T-cell (primary cell): ENCODE measurements at places on chromosomes 1 and 21.
A peak's percentile ranks its signal among the peaks of the same experiment; 100 is the strongest.

- DNase-seq = peak; percentile 49
Measured at GRCh38 chr1:2468041-2468472, 8.0 kb upstream of the PLCH2 start.

DNA sequence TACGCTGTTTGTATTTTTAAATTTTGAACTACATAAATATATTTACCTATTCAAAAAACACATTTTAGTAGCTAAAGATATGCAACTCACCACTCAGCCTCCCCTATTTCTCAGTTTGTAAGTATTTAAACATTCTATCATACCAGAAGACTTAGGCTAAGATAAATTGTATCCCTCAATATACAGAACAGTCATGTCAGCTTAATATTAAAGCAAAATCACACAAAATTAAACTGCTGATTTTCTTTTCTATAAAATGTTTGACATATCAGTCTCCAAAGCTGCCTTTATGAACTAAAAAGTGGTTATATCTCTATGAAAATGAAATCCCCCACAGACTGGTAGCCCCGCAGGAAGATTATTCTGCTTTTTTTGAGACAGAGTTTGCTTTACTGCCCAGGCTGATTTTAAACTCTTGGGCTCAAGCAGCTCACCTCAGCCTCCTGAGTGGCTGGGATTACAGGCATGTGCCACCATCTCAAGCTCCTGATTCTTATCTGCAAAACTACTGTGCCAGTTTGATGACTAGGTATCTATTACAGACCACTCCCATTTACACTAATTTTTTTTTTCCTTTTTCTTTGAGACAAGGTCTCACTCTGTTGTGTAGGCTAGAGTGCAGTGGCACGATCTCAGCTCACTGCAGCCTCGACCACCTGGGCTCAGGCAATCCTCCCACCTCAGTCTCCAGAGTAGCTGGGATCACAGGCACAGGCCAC is 37.6 kb downstream of the NRDC start:
- DNase-seq = no peak

- DNase-seq = peak; percentile 17
Measured at GRCh38 chr1:204072931-204073836, at the start of gene SOX13. Gene SOX13, plus strand, starts transcription at chr1:204073115. Its CDS starts 39,801 bp downstream, at chr1:204112916.

- no peak for DNase-seq
Measured at GRCh38 chr1:170735366-170736263, 71.7 kb downstream of the PRRX1 start.

GRCh38 chr1:91803847-91804545 is 82.0 kb downstream of the TGFBR3 start:
- peak; percentile 59 for DNase-seq

GRCh38 chr1:242425232-242425631 is 99.3 kb downstream of the PLD5 start:
- DNase-seq = no peak

- DNase-seq = no peak
Measured at GRCh38 chr1:72636631-72637030, 354.3 kb upstream of the NEGR1 start.

DNA sequence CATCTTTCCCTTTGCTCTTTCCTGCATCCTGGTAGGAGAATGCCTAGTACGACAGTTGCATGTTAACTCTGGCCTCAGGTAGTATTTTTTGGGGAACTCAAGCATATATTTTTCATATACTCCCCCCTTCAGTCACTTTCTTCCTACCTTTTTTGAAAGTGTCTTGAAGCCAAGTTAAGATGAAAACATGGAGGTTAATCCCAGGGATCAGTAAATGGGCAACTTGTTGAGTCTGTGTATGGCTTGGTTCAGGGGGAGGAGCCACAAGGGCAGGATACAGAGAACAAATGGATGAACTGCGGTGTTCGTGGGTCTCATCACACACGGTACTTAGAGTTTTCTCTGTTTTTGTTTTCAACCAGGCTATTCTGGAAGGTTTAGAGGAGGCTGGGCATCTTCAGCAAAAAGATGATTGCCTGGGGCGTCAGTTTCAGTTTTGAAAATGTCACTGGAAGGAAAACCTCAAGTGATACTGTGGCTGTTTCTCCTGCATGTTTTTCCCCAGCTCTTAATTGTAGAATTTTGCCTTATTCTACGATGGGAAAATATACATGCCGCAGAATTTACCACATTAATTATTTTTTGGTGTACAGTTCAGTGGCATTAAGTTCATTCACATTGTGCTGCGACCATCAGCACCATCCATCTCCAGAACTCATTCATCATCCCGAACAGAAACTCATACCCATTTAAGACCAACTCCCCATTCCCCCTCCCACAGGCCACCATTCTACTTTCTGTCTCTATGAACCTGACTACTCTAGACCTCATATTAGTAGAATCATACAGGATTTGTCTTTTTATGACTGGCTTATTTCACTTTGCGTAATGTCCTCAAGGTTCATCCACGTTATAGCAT is 71.5 kb downstream of the MAP10 start:
- no peak for DNase-seq

DNA sequence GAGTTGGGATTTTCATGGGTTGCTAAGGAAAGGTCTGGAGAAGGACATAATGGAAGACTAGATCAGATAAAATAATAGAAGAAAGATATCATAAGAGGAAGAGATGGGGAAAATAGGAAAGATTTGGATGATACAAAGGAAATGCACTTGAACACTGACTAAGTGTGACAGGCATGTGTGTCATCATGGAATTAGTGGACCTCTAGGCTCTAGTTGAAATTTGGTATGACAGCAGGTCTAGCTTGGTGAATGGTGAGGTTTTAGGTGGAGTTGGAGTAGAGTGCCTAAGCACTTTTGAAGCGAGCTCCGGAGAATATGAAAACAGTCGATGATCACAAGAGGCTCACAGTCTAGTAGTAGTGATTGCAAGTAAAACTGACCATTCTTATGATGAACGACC is 73.0 kb upstream of the PTGS2 start:
- no peak for DNase-seq

GRCh38 chr1:230350208-230350921 is 75.8 kb downstream of the PGBD5 start:
- DNase-seq = no peak

DNA sequence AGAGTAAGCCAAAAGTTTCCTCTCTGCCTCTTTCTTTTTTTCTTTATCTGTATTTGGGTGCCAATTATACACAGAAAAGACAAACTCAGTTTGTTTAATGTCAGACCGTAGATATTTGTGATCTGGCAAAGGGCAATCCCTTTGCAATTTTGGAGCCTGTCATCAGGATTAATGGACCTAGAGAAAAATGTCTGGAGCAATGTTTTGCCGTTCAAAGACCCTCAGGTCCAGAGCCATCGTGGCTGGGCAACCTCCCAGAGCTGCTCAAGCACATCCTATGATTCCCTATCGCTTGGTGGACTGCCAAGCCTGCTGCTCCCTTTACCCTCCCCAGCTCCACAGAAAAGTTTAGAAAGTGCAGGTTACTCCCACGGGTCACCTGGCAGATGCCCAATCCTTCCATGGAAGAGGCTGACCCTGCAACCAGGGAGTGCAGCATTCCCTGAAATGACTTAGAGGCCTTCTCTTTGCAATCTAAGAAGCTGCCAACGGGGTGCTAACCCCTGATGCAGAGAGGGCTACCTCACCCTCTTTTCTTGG is 112.5 kb upstream of the NGF start:
- DNase-seq = no peak

- DNase-seq = no peak
Measured at GRCh38 chr1:201612645-201613044, 73.7 kb downstream of the NAV1 start.

DNA sequence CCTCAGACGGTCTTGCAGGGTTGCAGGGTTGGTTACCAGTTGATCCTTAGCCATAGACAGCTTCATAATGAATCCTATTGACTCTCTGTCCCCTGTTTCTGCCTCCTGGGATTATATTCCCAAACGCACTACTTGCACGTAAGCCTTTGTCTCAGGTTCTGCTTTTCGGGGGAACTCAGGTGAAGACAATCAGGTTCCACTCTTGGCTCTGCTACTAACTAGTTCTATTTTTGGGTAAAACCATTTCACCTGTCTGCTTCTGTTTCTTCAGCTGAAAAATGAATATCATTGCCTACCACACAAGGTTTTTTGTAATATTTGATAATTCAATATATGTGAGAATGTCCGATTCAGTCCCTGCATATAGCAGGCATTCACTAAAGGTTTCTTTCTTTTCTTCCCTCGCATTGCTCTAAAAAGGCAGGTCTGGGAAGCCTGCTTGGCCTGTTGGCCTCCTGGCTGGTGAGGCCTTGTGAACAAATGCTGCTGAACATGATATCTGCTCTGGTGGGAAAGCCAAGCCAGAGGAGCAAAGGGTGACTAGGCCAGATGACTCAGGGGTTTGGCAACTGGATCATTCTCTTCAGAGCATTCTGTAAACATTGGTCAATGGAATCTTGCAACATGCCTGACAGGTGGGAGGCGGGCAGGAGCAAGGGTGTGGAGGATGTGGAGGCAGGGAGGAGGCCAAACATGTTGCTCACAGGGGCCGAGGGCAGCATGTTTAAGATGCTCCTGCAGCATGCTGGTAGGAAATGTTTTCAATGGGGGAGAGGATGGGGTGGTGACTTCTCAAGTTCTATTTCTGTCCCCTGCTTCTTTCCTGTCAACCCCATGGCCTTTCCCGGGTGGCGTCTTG is 23.8 kb downstream of the IER5 start:
- DNase-seq = no peak
